ENCODE measurements at places on chromosomes 12 and 14.

- no peak for DNase-seq
These were observed 609.7 kb downstream of the SLC16A7 start for GRCh38 chr12:60205500-60205899.

GRCh38 chr12:75798136-75798926 is 233.2 kb downstream of the PHLDA1 start:
- DNase-seq = no peak

- no peak for DNase-seq
These were observed 668 bp downstream of the RAPGEF3 start for GRCh38 chr12:47757840-47758583.

- DNase-seq = no peak
These were observed 135.9 kb downstream of the SLC15A4 start for GRCh38 chr12:128687851-128688250.

DNA sequence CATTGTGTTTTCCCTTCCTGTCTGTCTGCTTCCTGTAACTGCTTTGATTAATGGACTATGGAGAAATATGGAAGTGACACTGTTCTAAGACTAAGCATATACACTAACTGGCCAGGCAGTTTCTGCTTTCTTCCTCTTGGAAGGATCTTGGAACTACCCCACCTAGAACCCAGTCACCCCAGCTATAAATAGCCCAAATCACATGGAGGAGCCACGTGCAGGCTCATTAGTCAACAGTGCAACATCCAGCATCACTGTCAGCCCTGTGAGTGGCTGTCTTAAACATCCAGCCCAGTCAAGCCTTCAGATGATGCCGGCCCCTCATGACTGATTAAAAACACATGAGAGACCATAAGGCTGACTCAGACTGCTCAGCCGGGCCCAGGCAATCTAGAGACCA is 39.2 kb downstream of the BCAT1 start:
- DNase-seq = no peak

GRCh38 chr14:99543985-99544384 is 60.0 kb downstream of the CCDC85C start:
- DNase-seq = no peak

GRCh38 chr14:83301791-83302190 is 1768.1 kb upstream of the SEL1L start:
- DNase-seq = no peak

- no peak for DNase-seq
These were observed 356.2 kb downstream of the NELL2 start for GRCh38 chr12:44519931-44520330.
